ENCODE measurements at places on chromosomes 7 and 10.

- DNase-seq = peak; percentile 59
Measured at GRCh38 chr7:158973440-158973839, 117.1 kb downstream of the DYNC2I1 start.

DNA sequence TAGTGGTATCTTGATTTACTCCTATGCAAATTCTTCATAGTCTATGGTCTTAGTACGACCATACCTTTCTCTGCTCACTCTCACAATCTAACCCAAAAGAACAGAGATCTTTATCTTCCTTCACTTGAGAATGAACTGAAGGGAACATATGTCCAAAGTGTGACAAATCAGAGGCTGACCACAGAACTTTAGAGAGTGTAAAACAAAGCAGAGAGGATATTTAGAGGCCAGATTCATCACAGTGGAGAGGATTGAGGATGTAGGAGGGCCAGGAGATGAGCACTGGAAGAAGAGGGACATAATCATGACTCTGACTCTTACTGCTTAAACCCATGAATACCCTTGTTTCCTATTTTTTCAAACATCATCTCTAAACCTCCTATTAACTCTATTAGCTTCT is 935.3 kb upstream of the PHF14 start:
- DNase-seq = no peak

GRCh38 chr7:104106108-104106905 is 101.5 kb downstream of the ORC5 start:
- DNase-seq = no peak

- DNase-seq = no peak
Measured at GRCh38 chr10:44102726-44103255, 282.1 kb downstream of the CXCL12 start.

- DNase-seq = no peak
Measured at GRCh38 chr7:150568714-150569113, 1.5 kb downstream of the GIMAP4 start.

DNA sequence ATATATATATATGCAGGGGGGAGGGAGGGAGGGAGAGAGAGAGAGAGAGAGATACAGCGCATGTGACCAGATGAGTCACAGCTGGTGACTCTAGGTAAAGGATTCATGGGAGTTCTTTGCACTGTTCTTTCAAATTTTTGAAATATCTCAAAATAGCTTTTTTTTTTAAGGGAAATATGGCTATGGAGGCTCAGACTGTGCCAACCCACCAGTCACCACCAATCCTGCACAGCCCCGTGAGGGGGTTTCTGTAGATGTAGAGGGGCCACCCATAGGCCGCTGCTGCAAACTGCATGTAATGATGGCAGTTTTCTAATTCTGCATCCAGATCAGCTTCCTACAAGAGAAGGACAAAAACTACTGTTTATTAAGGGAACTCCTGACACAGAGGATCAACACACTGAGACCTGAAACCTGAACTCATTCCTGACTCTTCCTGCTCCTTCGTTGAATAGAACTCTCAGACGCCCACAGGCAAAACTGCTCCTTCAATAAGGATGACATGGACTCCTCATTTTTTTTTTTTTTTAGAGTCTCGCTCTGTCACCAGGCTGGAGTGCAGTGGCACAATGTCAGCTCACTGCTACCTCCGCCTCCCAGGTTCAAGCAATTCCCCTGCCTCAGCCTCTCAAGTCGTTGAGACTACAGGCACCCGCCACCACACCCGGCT is 17.3 kb downstream of the DAGLB start:
- no peak for DNase-seq

DNA sequence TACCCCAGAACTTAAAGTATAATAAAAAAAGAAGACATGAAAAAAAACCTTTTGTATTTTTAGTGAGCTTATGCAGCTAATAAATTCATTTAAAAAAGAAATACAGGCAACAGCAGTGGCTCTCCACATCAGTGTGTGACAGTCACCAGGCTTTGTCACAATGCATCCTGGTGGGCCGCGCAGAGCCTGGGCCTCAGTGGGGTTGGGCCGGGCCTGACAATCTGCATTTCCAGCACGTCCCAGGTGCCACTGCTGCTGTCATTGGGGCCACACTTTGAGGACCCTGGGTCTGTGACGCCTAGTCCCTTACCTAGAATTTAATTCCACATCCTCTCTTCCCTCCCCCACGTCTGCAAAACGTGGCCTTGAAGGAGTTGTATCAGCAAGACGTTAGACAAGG is 284.5 kb downstream of the ADARB2 start:
- DNase-seq = no peak

- DNase-seq = no peak
Measured at GRCh38 chr10:44466236-44466635, 81.3 kb upstream of the CXCL12 start.

DNA sequence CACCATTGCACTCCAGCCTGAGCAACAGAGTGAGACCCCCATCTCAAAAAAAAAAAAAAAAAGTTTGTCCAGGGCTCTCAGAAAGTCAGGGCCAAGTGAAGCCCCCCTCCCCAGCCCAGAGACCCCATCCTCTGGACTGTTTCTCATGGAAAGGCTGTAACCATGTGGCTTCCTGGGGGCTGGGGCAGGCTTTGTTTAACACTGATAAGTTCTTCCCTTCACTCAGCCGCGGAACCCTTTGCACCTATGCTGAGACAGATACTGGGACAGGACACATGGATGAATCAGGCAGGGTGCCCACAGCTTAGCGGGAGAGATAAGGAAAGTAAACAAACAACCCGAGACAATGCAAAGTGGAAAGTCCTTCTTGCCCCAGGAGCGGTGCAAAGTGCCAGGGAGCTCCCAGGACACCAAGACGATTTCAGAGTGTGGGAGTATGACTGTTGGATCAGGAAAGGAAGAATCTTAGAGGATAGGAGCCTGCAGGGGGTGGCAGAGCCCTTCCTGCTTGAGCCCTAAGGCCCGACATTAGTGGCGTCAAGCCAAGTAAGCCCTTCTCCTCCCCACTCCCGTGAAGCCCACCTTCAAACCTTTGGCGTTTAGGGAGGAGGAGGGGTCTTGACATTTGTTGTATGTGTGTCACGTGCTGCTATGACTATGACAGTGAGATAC is 11.6 kb downstream of the MLXIPL start:
- DNase-seq = no peak

GRCh38 chr7:130365511-130366441 is 14.5 kb upstream of the CPA1 start:
- DNase-seq = no peak

- DNase-seq = no peak
Measured at GRCh38 chr7:151410405-151411390, 860 bp upstream of the WDR86 start.

- DNase-seq = no peak
Measured at GRCh38 chr10:110865809-110866482, 5.8 kb upstream of the PDCD4 start.

DNA sequence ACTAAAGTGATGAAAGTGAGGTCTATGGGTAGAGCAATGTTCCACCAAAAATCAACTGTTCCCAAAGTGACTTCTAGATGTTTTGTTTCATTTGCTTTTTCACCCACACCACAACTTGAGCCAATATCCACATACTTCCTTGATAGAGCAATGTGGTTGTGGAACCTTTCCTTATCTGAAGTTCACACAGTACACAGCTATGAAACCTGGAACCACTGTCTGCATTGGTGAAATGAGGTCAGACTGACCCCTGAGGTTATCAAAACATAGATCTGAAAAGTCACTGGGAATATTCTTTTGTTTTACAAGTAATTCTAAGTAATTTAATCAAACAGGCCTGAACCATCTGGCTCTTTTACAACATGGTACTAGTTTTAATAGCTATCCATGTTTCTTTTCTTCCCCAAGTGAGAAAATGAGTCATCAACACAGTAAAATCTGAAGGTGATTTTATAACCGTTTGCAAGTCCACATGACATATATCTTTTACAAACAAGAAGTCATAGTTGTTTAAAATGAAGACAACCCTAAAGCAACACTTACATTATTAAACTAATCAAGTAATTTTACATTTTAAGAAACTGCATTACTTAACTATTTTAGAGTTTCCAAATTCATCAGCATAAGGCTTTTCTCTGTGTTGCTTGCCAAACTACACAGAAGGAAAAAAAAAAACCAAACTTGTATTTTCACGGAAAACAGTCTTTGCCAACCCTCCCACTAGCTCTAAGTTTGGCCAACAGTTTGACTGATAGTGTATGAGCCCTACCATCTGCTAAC is 80.3 kb downstream of the LRRC17 start:
- DNase-seq = no peak

- no peak for DNase-seq
Measured at GRCh38 chr10:1650542-1651269, 86.6 kb downstream of the ADARB2 start.

DNA sequence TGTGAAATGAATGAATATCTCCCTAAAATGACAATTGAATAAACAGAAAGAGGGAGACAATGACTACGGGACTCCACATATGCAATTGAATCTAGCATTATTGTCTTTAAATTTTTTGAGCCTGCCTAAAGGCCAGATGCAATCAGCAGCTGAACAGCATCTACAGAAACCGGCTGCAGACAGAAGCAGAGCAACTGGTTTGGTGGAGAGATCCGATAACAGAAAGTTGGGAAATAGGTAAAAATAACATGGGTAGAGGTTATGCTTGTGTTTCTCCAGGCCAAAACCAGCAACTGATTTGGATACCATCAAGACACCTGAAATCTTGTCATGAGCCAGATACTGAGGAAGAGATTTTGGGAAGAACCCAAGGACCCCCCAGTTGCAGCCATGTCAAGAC is 146.6 kb downstream of the ZNF33B start:
- DNase-seq = no peak

- DNase-seq = no peak
Measured at GRCh38 chr7:99679032-99679399, 780 bp downstream of the CYP3A5 start.

- no peak for DNase-seq
Measured at GRCh38 chr10:48748573-48748972, 63.9 kb downstream of the WDFY4 start.

GRCh38 chr7:36438211-36438610 is 48.5 kb downstream of the ANLN start:
- DNase-seq = no peak

DNA sequence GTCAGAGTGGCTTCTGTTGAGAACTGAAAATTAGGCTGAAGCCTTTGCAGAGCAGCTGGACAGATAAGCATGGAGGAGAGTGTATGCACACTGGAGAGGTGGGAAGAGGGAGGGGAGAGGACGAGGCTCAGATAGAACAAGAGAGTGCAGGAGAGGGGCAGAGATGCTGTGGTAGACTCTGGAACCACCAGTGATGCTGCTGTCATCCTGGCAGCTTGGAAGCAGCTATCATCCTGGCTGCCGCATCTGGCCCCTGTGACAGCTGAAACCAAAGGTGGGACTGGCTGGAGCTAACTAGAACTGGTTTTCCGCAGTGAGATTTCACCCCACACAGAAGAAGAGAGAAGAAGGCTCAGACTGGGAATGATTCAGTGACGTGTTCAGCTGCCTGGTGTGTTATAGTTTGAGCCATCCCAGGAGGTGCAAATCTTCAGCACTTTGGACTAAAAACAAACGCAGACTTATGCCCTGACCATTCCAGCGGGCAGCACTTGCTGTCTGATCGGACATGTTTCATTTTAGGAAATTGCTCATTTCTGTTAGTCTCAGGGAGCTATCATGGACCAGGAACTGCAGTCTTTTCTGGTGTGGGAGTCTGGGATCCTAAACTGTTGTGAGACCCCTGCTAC is 38.4 kb downstream of the EEPD1 start:
- DNase-seq = no peak

GRCh38 chr10:94137747-94138146 is 144.0 kb downstream of the PLCE1 start:
- DNase-seq = no peak

- no peak for DNase-seq
Measured at GRCh38 chr7:85719981-85720953, 533.4 kb upstream of the SEMA3D start.

DNA sequence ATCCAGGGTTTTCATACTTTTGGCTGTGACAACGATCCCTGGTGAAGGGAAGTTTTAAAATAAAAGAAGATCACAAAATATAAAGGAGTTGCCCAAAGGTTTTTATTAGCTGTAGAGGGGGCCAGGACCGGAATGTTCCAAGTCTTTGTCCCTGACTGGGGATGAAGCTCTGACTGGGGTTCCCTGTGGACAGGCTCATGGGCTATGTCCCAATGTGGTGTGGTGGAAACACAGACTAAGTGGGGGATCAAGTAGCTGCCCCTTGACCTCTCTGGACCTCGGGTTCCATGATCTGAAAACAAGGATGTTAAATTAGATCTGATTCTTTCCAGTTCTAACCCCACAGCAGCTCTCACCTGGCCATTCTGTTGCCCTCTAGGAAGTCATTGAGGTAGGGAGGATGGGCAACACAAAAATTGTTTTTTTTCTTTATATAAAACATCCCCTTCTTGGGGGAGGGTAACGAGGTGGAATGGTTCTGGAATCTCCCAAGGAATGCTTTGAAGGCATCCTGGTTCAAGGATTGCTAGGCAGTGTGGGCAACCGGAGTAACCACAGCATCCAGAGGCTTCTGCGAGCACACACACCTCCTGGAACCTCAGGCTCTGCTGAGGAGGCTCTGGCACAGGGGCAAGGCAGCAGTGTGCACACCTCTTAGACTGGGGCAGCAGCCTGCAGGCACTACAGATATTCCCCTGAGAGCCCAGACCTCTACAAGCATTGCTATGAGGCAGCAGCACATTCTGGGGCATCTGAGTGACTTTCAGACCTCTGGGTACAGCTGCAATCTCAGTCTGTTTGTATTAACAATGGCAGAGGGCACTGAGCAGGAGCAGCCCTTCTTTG is 21.4 kb upstream of the CRYGN start:
- no peak for DNase-seq
